ENCODE measurements at places on chromosomes 1 and 21.

DNA sequence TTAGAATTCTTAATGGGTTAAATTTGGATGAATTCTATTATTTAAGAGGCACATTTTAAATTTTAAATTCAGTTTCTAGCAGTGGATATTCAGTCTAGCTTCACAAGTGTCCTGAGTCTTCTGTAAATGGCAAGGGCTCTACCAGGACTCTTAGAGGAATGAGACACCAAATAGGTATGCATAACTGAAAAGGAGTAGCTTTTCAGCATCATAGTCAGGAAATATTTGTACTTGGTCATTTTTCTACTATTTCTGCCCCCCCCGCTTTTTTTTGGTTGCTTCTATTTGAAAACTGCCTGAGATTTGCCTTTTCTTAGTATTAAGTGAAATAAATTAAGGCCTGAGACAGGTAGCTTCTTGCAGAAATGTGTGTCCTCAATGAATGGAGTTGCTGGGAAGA lies 80.2 kb downstream of the MAST2 start:
- no peak for DNase-seq

DNA sequence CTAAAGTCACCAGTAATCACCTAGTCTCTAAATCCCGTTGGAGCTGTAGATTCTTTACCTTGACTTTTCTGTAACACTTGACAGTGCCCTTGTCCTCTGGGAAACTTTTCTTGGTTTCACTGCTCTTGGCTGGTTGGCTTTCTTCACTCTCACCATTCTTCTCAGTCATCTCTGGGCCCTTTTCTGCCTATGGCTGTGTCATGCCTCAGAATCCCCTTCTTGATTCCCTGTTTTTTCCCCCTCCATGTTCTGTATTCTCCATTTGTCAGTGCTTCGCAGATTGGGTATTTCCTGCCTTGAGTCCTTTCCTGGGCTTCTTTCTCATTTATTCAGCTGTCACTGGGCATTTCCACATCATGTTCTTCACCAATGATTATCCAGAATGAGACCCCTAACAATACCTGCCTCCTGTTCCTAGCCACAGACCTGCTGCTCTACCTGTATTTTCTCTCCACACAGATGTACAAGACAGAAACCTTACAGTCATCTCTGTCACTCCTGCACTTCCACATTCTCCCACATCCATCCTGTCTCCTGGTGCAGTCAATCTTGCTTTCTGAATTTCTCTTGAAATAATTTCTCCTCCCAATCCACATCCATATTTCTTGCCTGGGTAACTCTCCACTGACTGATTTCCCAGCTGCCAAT lies 14.7 kb downstream of the UCK2 start:
- no peak for DNase-seq

DNA sequence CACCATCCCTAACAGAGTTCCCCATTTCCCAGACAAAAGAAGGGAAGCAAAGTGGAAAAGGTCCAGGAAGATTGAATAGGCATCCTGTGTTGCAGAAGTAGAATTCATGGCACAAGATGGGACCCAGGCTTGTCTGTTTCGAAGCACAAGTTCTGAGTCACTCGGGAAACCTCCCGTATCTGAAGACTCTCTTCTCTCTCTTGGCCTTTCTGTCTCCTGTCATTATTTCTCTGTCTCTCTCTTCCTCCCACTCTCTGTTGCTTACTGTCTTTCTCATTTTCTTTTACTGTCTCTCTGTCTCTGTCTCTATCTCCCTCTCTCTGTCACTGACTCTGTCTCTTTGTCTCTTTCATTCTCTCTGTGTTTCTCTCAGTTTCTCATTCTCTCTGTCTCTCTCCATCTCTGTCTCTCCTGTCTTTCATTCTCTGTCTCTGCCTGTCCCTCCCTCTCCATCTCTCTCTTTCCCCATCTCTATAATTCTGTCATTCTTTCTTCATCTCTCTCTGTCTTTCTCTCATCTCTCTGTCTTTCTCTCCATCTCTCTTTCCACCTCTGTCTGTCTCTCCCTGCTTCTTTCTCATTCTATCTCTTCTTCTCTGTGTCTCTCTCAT lies 23.7 kb downstream of the RNF187 start:
- DNase-seq: no peak

- no peak for DNase-seq
Measured at GRCh38 chr1:12618661-12618964, 603 bp upstream of the DHRS3 start.

DNA sequence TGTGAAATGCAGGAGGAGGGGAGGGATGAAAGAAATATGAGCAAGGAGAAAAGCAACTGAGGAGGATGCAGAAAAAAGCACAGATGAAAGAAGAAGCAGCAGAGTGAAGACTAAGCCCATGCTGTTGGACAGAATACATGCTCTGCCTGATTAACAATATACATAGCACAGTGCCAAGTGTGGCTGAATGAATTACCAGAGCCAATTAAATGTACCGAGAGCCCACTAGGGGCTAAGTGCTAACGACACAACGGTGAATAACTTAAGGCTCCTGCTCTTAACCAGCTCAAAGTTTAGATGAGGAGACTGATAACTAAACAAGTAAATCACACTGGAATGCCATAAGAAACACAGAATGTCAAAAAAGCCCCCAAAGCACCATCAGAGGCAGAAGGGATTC lies 15.6 kb downstream of the CADM3 start:
- no peak for DNase-seq

GRCh38 chr1:225914947-225915346 lies 9.1 kb downstream of the PYCR2 start:
- no peak for DNase-seq

DNA sequence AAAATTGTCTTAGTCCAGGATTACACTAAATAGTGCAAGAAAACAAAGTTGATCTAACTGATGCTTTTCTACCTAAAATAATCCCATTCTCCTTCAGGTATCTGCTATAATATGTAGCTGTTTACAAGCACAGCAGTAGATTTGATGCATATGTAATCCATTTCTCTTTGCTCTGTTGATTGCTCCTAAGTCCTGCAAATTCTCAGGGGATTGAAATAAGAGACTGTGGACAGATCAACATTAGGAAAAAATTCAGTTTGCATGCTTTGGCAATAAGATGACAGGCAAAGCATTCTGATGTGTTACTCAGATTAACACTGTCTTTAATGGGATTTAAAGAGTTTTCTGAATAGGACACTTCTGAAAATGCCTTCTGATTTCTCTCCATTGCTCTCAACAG lies 34.7 kb downstream of the RNF11 start:
- DNase-seq: no peak

GRCh38 chr21:33325222-33326067 lies 675 bp downstream of the IFNAR1 start:
- peak; percentile 26 for DNase-seq

DNA sequence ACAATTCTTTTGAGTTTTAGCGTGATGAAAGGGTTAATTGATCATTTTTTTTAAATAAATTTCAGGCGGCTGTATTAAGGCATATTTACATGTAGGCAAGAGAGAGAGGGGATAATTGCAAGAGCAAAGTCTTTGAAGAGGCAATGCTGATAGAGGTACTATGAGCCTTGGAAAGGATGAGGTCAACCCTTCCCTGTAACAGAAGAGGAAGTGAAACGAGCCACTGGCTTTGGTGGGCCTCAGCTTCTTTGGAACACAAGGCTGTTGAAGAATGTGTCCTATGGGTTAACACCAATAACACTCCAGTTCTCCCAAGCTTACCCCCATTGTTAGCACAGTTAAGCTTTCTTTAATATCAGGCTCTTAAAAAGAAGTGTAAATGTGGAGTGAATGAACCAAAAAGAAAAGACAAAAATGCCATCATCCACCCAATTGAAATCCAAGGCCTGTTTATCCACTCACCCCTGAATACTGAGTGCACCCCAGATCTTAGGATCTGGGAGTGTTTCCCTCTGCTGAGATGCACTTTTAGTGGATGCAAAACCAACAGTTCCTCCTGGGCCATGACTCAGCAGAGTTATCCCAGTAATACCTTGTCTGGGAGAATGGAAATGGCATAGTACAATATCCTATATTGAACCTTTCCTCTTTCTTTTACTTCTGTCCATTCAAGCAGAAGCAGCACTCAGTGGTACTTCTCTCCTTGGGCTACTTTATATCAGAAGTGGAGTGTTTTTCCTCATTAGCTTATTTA lies 216.4 kb downstream of the SLC44A5 start:
- DNase-seq: no peak

DNA sequence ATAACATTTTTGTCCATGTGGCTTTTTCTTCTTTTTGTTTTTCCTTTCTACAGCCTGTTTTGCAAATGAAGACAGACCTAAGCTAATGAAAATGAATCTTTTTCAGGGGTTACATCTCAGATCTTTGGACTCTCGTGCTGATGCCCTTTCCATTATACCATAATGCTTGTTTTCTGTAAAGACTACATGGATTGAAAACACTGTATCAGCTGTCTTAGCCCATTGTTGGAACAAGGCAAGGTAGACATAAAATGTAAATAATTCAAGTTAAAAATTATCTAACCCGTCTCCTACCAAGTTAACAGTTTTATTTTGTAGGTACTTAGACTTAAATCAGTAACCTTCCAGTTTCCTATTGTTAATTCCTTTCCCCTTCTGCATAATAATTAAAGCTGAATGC lies 44.9 kb downstream of the RPRD2 start:
- DNase-seq: no peak

- no peak for DNase-seq
Measured at GRCh38 chr21:39533545-39534380, 79.0 kb upstream of the B3GALT5 start.

GRCh38 chr1:55428944-55429931 lies 214.1 kb upstream of the USP24 start:
- no peak for DNase-seq

- DNase-seq: no peak
Measured at GRCh38 chr1:21852282-21853130, 40.4 kb downstream of the LDLRAD2 start.

DNA sequence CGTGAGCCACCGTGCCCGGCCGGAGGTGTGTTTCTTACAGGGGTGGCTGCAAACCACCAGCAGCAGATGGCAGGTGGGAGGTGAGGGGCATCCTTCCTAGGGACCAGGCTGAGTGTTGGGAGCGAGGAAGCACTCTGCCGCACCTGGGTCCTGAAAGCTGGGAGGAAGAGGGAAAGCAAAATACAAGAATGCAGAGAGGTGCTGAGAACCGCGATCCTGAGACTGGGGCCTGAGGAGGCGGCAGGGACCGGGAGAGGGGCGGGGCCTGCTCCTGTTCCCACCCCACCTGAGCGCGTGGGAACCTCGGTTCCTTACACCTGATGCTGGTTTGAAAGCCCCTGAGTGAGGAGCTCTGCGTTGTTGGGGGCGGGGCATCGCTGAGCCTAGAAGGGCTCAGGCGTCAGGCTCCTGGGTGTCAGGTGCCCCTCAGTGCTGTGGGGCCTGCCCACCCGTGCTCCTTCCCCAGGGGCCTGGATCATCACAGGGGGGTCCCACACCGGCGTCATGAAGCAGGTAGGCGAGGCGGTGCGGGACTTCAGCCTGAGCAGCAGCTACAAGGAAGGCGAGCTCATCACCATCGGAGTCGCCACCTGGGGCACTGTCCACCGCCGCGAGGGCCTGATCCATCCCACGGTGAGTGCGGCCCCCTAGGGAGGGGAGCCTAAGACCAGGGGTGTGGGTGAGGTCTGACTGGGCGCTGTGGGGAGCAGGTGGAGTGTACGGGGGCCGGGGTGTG lies 15.5 kb downstream of the TRPM2 start:
- no peak for DNase-seq

GRCh38 chr1:223177681-223178080 lies 34.6 kb upstream of the TLR5 start:
- no peak for DNase-seq

DNA sequence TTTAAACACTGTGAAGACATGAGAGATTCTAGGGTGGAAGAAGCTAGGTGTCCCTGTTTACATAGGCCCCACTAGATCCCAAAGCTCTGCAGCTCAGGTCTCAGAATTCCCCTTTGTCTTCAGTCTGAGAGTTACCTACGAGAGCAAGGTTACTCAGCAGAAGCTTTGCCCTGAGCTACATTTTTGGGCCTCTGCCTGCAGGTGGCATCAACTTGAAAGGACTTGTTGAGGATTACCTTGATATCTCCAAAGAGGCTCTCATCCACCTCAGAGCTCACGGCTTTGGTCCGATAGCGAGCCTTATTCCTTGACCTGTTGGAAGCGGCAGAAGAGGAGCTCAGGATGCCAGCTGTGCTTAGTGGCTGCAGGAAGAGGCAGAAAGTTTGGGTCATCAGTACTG lies 7.0 kb downstream of the CFAP45 start:
- no peak for DNase-seq

DNA sequence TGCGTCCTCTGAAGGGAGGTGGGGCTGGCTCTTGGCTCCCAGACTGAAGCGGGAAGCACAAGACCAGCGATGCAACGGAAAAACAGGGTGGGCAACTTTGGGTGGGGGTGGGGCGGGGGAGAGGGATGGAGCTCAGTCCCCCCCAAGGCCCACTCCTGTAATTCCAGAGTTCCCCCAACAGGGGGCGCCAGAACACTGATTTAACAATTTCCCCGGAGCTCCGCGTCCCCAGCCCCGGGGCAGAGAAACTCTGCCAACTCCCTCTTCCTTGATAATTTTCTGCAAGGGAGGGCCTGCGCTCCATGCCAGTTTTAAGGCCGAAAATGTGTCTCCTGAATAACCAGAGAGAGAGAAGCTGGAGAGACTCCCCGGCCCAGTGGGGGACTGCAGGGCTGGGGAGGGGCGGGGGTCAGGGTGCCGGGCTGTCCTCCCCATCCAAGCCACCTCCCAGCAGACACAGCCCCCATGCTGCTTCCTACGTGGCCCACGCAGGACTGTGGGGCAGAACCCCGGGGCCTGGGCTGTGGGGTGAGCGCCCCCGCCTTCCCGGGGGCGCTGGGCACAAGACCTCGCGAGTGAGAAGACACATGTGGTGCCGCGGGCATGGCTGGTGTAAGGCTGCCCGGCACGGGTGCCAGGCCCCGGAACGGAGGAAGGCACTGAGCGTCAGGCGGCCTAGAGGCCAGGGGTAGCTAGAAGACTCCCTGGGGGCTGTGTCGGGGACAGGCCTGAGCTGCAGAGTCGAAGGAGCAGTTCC lies 51.4 kb downstream of the KIF21B start:
- no peak for DNase-seq

- DNase-seq: no peak
Measured at GRCh38 chr1:3469104-3469848, 14.8 kb downstream of the ARHGEF16 start.

DNA sequence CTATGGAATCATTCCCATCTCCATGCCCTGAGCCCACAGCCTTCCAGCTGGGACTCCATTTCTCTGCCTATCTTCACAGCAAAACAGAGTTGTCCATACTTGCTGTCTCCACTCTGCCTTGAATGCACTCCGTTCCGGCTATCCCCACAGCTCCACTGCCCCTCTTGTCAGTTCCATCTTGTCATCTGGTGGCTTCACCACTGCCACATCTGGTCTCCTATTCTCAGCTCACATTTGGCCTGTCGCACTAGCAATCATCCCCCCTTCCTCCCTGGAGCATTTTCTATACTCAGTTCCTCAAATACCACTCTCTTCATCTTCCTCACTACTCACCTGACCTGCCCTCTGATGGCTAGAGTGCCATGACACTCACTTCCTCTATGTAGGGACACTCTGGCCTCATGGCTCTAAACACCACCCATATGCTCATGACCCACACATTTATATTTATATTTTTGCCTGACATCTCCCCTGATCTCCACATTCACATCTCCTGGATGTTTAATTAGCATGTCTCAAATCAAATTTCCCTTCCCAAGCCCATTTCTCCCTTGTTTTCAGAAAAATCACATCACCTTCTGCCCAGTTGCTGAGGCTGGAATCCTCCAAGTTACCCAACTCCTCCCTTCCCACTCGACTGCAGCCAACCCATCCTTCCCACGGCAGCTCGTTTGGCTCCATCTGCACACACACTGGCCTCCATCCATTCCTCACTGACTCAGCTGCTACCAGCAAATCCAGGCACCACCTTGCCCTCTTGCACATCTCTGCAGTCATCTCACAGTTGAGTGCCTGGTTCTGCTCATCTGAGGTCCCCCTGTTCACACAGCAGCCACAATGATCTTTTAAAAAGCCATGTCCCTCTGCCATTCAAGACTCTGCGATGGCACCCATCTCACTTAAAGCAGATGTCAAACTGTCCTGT lies 6.1 kb downstream of the ZNF692 start:
- no peak for DNase-seq

All from NCI-H1417 treated with DMSO at 0.1 percent for 48 hours (cell line).